GM12878 (cell line): ENCODE measurements at places on chromosomes 3 and 15. TPM values are rescaled to one million over a fixed set of nuclear protein-coding genes. Genes with fewer than 3 reads are reported as not detected.

Gene WDR93
- total RNA-seq: not detected in 2 replicates

- DNase-seq: no peak
Measured at GRCh38 chr3:32307591-32307990, 69.1 kb downstream of the CMTM8 start.

DNA sequence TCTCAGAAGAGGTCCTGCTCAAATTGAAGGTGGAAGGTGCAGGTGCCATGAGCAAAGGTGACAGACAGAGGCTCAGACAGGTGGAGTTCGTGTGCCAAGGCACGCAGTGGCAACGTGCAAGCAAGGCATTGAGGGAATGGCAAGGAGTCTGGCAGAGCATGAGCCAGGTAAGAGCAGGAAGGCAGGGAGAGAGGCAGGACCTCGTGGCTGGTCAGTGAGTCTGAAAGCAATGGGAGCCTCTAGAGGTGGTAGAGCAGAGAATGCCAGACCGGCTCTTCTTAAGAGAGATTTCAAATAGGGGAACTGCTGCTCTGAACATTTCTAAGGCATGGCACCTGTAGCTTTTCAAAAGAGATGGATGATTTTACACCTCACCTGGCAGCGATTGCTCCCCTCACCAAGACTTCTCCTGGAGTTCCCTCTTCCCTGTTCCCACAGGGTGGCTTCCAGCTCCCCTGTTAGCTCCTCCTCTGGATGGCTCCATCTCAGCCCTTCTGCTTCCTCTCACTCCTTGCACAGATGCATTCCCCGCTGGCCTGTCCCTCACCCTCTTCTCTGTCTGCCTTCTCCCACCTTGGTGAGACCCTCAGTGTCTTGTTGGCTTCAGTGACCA, 2.7 kb downstream of the MYO5C start:
- no peak for DNase-seq

Gene GTF2A2
- 150 and 160 TPM in 2 replicates for total RNA-seq

Gene PRTG
- 0.03 TPM in 1 of 2 replicates, not detected in the other for total RNA-seq

- no peak for DNase-seq
Measured at GRCh38 chr3:37652851-37653250, 208.8 kb upstream of the CTDSPL start.

DNA sequence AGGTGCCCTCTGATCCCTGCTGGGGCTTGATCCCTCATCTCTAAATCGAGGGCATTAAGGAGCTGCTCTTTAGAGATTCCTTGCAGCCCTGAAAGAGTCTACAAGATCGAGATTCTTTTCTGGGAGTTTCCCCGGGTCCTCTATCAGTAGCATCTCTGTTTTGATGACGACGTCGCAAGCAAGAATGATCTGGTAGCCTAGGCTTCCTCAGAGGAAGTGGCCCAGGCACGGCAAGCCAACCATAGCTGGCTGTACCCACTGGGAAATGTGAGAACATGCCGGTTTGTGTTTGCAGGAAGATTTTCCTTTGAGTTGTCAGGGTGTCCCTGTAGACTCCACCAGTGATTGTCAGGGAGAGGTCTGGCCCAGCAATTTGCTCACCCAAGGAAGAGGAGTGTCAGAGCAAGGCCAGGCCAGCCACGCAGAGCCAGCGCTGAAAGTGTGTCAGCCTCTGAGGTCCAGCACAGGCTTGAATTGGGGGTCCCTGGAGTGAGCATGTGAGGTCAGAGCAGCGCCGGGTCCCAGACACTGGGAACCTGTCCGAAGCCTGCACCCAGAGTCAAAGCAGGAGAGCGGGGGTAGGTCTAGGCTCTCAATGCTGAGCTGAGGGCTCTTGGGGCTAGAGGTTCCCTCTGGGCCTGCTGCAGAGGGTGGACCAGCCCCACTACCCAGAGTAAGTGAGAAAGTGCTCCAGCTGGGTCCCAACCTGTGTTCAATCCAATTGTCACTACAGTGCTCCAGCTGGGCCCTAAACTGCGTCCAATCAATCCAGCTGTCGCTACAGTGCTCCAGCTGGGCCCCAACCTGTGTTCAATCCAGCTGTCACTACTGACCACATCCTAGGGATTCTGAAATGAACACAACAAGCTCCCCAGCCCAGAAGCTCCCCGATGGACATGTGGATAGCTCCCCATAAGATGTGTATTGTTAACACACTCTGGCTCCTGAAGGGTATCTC, 95.7 kb downstream of the CHDH start:
- no peak for DNase-seq

DNA sequence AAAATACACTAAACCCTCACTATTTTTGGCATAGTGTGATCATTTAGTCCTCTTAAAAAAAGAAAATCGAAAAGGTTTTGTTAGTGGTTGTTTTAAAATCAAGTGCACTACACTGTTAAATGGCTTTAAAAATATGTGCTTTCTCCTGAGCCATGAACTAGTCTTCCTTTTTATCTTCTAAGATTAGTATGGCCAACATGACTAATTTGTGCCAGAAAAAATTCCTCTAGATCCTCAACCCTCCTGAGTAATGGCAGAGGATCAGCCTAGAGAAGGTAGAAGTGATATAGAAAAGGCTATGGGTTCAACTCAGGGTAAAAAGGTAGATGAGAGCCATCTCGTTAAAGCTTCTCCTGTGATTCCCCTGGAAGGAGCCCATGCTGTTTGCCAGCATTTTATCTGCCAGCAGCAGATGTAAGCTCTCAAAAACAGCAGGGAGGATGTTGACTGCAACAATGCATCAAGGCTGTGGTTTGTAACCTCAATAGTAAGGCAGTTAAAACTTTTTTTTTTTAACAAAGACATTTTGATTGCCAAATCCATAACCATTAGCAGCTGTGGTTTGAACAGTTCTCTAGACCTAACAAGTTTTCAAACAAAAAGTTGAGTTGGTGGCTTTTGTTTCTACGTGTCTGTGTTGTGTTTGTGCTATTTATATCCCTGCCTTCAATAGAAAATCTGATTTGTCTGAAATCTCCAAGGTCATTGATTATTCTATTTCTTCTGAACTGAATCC, 30.2 kb upstream of the ZNF609 start:
- peak; percentile 65 for DNase-seq

Gene SLC24A5
- not detected in 2 replicates for total RNA-seq

- no peak for DNase-seq
Measured at GRCh38 chr3:102159810-102160451, 274.9 kb upstream of the ZPLD1 start.

DNA sequence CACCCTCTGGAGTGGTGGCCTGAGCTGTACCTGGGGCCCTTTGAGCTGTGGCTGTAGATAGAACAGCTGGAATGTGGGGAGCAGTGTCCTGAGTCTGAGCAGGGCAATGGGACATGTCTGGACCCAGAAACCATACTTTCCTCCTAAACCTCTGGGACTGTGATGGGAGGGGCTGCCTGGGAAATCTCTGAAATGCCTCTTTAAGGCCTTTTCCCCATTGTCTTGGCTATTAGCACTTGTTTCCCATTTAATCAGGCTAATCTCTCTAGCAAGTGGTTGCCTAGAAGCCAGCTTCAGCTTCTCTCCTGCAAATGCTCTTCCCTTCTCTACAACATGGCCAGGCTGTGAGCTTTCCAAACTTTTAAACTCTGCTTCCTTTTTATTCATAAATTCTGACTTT, 58.5 kb upstream of the SPATA16 start:
- DNase-seq: no peak

- DNase-seq: no peak
Measured at GRCh38 chr3:127387119-127387518, 99.3 kb upstream of the PRR20G start.

GRCh38 chr3:53023072-53023823, 22.6 kb downstream of the SFMBT1 start:
- no peak for DNase-seq

DNA sequence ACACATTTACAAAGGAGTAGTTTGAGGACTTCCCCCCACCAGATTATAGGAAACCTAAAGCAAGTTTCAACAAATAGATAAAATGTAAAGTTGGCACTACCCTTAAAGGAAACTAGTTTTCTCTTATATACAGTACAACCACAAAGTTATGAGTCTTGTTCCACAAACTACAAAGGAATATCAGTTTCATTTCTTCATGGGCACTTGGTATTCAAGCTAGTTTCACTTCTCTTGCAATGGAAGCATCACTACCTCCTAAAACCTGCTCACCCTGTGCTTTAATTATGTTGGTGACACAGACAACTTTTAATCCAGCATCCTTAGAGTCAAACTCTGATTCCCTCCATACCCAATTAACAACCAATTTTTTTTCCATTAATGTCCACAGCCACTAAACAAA, 707.0 kb downstream of the ROBO2 start:
- peak; percentile 2 for DNase-seq

Gene SUSD5
- total RNA-seq: 0.05 TPM in 1 of 2 replicates, not detected in the other

GRCh38 chr3:195897853-195898415, 10.4 kb downstream of the TNK2 start:
- DNase-seq: no peak

Gene EPHA3
- 0.05 and 0.11 TPM in 2 replicates for total RNA-seq

DNA sequence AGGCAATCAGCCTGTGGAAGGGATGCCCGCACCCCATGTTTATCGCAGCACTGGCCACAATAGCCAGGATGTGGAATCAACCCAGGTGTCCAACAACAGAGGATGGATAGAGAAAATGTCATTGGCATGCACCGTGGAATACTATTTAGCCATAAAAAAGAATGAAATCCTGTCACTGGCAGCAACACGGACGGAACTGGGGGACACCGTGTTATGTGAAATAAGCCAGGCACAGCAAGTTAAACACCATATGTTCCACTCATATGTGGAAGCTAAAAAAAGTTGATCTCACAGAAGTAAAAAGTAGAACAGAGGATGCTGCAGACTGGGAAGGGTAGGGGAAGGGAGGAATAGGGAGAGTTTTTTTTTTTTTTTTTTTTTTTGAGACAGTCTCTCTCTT, 15.6 kb downstream of the MELTF start:
- no peak for DNase-seq

GRCh38 chr15:51443282-51443914, 101.9 kb downstream of the GLDN start:
- no peak for DNase-seq

Gene ZNF35
- total RNA-seq: 15.2 and 18.2 TPM in 2 replicates

Gene H1-8
- total RNA-seq: not detected in 2 replicates

GRCh38 chr3:169607949-169608348, 55.6 kb downstream of the MECOM start:
- DNase-seq: no peak

DNA sequence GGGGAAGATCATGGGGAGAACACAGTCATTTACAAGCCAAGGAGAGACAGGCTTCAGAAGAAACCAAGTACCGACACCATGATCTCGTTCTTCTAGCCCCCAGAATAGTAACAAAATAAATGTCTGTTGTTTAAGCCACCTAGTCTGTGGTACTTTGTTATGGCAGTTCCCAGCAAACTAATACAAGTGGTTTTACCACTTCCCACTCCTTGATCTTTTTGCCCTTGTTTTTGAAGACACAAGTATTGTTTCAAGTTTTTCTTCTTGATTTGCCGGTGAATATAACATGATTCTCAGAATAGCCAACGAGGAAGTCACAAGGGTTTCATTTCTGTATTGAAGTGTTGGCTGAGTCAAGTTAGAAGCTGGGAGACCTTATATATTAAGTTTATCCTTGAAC, 220.3 kb downstream of the SOX2 start:
- DNase-seq: peak; percentile 61

DNA sequence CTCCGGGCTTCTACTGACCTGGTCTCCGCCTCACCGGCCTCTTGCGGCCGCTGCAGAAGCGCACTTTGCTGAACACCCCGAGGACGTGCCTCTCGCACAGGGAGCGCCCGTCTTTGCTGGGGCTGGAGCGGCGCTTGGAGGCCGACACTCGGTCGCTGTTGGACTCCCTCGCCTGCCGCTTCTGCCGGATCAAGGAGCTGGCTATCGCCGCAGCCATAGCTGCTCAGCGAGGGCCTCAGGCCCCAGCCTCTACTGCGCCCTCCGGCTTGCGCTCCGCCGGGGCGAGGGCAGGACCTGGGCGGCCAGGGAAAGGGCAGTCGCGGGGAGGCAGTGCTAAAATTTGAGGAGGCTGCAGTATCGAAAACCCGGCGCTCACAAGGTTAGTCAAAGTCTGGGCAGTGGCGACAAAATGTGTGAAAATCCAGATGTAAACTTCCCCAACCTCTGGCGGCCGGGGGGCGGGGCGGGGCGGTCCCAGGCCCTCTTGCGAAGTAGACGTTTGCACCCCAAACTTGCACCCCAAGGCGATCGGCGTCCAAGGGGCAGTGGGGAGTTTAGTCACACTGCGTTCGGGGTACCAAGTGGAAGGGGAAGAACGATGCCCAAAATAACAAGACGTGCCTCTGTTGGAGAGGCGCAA, 319.2 kb downstream of the FGF12 start:
- DNase-seq: no peak

DNA sequence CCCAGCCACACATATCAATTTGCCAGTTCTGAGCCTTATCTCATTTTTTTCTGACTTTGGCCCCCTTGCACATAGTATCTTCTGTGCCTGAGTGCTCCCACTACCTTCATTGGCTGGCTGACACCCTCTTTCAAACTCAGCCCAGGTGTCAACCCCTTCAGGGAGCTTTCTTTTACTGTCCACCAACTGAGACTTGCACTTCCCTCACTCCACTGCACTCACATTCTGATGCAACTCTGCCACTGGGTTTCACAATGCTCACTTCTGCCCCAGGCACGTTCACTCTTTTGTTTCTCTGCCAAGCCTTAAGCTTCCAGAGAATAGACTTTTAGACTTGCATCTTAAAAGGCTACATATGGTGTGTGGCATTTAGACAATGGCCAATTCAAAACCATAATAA, 101.5 kb upstream of the CBLB start:
- no peak for DNase-seq

Gene C3orf49
- total RNA-seq: not detected in 2 replicates
